Uterus (tissue), 4 donors: ENCODE measurements at places on chromosomes 3 and 15.

- no peak for DNase-seq
Measured at GRCh38 chr3:85554153-85554552, 595.4 kb downstream of the CADM2 start.

DNA sequence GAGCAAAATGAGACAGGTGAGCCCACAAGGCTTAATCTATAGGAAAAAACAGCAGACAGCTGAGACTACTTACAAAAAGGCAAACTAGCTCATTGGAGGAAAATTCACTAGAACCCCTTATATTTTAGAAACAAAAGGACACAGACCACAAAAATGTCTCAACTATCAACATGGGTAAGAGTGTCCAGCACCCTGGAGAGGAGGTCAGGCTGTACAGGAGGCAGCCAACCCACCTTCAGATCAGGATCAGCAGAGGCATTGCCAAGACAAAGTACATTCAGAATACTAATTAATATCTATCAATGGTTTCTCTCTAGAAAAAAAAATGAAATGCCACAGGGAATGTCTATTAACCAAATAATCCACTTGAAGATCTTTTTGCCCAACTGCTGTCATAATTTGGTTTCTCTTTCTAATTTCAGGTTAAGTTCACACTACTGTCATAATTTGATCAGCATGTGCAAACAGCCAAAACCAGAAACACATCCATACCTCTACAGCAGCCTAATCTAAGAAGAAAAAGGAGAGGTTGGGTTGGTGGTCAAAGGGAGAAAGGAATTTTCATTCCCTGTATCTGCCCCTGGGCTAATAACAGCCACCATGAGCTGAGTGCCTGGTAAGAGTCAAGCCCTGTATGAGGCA lies 26.0 kb upstream of the THBS1 start:
- DNase-seq = no peak

- no peak for DNase-seq
Measured at GRCh38 chr15:68227643-68228142, 1.8 kb downstream of the CLN6 start.

- peak; percentile 50 for DNase-seq
Measured at GRCh38 chr3:113212150-113212843, 940 bp downstream of the BOC start.

DNA sequence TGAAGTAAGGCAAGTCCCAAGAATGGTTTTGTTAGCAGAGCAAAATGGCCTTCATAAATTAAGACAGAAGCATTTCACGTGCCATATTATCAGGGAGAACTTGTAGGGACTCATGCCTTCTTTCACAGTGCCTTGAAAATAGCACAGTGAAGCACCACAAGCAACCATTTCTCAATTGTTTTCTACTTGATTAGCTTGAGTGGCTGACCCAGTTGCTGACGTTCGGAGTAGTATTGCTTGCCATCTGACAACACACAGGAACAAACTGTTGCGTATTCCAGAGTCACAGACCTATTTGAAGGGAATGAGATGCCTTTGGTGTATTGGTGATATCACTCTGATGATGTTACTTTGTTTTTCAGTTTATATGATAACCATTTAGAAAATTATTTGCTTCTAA lies 3.0 kb upstream of the C3orf52 start:
- DNase-seq = no peak

DNA sequence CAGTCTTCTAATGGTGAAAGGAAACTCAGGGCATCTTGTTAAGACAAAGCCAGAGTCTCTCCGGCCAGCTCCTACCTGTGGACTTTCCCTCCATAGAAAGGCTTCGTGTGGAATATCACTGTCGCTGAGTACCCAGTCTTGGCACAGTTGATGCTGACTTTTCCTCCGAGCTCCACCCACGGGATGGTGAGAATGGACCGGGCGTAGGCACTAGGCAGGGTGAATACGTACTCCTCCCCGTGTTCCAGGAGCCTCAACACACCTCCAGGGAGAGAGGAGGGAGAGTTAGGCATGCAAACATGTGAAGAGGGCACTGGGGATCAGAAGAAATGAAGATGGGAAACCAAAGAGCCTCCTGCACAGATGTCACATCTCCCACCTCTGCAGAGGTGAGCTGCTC lies 138.0 kb downstream of the STT3B start:
- DNase-seq = no peak

- no peak for DNase-seq
Measured at GRCh38 chr3:122067588-122068240, 12.6 kb downstream of the CD86 start.

DNA sequence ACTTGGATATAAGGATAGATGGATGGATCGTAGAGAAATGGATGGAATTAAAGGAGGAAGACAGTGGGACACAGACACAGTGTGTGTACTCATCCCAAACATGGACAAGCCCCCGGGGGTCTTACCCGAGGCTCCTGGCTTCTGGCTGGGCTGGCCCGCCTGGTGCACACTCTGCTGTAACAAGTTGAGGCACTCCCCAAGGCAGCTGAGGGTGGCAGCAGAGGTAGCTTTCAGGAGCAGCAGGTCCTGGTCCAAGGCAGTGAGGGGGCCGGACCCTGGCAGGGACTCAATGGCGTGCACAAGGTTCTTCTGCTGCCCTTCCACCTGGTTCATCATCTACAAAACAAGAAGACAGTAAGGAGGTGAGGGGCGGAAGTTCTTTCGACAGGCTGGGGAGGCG lies 215.1 kb downstream of the STT3B start:
- DNase-seq = no peak

DNA sequence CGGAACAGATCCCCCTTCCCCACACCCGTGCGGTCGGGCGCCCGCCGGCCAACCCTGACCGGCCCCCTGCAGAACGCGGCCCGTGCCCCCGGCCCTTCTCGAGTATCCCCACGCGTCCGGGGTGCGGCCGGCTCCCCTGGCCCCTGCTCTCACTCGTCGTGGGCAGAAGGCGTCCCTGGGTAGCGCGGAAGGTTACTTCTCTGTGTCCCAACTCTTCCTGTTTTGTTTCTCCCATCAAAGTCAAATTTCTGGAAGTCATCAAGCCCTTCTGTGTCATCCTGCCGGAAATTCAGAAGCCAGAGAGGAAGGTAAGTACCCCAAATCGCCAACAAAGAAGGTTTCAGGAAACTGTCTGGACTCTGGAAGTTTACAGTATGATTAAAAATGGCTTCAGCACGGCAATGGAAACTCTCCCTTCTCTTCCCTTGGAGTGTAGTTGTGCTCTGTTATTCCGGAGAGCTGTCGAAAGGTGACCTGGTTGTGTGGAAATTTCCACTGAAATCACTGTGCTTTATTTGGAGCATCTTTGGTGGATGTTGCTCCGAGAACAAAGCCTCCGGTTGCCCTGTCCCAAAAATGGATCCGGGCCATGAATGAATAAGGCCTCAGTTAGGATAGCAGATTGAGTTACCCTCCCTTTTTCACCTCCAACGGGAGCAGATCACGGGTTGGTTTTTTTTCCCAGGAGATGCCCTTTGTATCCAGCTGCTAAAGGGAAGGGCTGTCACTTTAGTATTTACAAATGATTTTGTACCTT lies 536 bp downstream of the SEC61A1 start:
- DNase-seq = no peak

DNA sequence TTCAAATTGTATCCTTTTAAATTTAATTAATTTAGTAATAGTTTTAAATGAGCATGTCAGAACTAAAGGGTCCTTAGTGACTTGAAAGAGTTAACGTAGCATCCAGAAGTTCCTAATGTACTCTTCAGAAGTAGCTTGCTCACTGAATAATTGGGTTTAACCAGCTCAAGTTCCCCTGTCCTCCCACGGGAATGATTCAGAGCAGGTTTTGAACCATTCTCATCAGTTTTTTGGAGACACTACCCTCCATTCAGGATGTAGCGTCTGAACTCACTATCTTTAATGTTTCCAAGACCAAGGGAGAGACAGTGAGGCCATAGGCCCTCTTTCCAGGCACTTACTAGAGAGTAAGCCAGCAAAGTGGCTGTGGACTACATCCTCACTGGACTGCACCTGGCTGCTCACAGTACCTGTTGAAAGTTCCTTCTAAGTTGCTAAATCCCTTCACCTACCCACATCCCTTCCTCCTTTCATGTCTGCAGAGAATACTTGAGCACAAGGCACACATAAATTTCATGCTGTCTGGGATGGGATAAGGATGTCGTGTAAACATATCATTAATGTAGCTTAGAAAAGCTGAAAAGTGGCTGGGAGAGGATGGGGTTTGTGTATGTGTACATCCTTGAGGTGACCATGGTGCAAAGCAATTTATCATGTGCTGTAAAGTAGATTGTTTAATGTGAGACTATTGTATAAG lies 146.3 kb downstream of the PLCL2 start:
- no peak for DNase-seq

- DNase-seq = no peak
Measured at GRCh38 chr3:46143951-46144473, 64.1 kb downstream of the CCR1 start.

DNA sequence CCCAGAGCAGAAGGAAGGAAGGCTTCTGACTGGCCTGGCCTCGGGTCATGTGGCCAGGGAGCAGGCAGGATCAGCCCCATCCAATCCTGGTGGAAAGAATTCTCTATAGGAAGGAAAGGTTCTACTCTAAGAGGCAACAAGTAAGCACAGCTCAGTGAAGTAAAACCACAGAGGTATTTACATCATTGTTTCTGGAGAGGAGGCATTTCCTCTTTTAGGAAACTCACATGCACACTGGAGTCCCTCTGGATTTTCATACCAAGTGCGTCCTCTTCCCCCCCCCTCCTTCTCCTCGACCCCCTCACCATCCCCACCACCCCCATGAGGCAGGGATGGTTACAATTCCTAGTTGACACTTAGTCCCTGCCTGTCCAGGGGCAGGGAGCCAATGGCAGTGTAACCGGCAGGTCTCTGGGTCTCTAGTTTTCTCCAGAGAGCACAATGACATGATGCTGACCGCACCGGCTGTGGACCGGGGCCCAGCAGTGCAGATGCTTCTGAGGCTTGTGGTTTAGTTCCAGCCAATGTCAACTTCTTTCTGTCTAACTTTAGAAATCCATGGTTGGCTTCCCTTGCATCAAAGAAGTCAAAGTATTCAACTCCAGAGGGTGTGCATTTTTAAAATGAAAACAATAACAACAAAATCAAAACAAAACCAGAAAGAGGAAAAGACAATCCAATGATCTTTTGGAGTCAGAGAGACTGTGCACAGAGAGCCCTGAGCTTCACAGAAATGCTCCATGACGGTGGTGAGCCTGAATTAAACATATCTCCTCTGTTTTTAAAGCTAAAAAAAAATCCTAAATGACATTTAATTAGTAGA lies 230.3 kb upstream of the TLE3 start:
- peak; percentile 57 for DNase-seq

GRCh38 chr3:184354121-184354728 lies 7.2 kb downstream of the CLCN2 start:
- no peak for DNase-seq

- no peak for DNase-seq
Measured at GRCh38 chr3:153313302-153313965, 151.4 kb downstream of the RAP2B start.

GRCh38 chr3:117549716-117550115 lies 840.1 kb downstream of the TUSC7 start:
- no peak for DNase-seq

- DNase-seq = no peak
Measured at GRCh38 chr3:115958526-115958925, 335.2 kb downstream of the GAP43 start.

GRCh38 chr3:126521122-126521891 lies 2.6 kb upstream of the CHST13 start:
- DNase-seq = no peak

GRCh38 chr3:160738048-160738447 lies 18.0 kb upstream of the PPM1L start:
- no peak for DNase-seq

GRCh38 chr3:13123013-13123654 lies 49.9 kb upstream of the IQSEC1 start:
- DNase-seq = no peak

DNA sequence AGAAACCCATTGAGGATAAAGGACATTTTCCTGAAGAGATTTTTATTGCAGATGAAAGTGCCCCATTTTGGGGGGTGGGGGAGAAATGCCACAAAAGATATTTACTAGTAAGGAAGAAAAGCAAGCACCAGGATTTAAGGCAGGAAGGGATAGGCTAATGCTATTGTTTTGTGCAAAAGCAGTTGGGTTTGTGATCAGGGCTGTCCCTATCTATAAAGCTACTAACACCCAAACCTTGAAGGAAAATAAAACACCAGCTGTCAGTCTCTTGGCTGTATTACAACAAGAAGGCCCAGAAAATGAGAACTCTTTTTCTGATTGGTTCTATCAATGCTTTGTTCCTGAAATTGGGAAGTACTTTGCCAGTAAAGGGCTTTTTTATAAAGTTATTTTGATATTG lies 56.0 kb downstream of the CD200 start:
- no peak for DNase-seq

- DNase-seq = no peak
Measured at GRCh38 chr15:89993349-89993748, 7.8 kb upstream of the ZNF710 start.

- no peak for DNase-seq
Measured at GRCh38 chr3:134076851-134077250, 47.1 kb upstream of the SLCO2A1 start.

DNA sequence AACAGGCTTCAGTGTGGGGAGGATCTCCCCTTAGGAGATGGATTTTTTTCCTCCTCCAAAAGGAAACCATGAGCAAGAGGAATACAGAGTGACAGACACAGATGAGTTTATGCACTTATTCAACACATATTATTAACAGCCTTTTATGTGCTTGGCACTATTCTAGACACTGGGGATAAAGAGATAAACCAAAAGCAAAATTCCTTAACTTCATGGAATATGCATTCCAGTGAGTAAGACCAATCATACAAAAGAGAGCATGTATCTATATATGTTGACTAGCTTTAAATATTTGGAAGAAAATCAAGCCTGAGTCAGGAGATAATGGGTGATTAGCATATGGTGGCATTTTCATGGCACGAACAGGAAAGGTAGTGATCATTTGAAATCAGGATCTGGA lies 284.4 kb upstream of the RASGRP1 start:
- DNase-seq = no peak

- DNase-seq = no peak
Measured at GRCh38 chr3:63911509-63911872, 692 bp downstream of the SCAANT1 start.

GRCh38 chr3:164748626-164749025 lies 329.7 kb downstream of the SI start:
- DNase-seq = no peak

DNA sequence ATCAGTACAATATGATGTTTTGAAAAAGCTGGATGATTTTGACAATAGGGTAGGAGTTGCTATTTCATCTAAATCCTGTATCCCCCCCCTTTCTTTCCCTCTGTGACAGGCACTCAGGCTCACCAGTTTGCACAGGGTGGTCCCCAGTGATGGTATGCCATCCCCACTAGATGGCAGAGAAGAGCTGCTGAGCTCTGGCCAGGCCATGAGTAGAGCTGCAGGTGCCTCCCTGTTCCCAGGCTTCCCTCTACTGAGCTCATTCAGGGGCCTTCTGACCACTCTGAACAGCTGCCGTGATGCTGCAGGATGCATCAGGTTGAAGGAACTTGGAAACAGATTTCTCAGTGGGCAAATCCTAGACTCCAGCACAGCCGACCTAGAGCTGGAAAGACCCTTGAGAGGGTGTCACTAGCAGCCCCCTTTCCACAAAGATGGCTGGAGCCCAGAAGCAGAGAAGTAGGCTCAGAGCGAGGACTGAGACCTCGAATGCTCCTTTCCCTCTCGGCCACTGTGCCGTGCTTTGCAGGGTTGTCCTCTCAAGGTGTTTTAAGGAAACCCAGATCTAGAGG lies 45.1 kb downstream of the EFCAB12 start:
- DNase-seq = peak; percentile 43
